AG09309 (cell line): ENCODE measurements at places on chromosomes 3 and 15.
A peak's percentile ranks its signal among the peaks of the same experiment; 100 is the strongest.

DNA sequence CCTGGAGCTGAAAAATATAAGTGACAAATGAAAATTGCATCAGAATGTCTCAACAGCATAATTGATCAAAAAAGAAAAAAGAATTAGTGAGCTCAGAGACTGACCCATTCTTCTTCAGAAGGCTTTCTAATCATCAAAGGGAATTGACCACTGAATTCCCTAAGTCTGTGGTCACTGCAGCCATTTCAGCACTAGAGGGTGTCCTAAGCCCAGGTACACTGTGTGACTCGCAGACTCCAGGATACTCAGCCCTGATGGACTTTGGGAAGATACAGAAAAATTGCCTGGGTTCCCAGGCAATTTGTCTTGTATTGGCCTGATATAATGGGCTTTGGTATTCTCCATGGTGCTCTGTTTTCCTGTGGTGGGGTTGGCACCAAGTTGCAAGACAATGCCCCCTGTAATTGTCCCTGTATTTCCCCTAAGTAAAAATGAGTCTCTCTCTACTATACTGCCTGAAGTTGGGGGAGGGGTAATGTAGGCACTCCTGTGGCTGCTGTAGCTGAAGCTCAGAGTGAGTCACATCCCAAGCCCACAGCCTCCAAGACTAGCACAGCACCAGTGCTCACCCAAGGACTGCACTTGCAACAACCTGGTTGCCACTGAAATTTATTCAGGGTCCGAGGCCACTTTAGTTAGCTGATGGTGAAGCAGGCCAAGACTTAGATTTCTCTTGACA, 256.0 kb upstream of the STAC start:
- peak; percentile 3 for DNase-seq

GRCh38 chr15:101148881-101149664, 102.8 kb downstream of the CHSY1 start:
- no peak for DNase-seq

- no peak for DNase-seq
Observed at GRCh38 chr3:32166654-32167053, 60.2 kb downstream of the GPD1L start.

- DNase-seq = peak; percentile 93
Observed at GRCh38 chr15:40379853-40380252, 2.7 kb upstream of the KNSTRN start.

- no peak for DNase-seq
Observed at GRCh38 chr15:41783296-41783695, 9.0 kb downstream of the MAPKBP1 start.
